ENCODE measurements at places on chromosomes 7 and 10.

DNA sequence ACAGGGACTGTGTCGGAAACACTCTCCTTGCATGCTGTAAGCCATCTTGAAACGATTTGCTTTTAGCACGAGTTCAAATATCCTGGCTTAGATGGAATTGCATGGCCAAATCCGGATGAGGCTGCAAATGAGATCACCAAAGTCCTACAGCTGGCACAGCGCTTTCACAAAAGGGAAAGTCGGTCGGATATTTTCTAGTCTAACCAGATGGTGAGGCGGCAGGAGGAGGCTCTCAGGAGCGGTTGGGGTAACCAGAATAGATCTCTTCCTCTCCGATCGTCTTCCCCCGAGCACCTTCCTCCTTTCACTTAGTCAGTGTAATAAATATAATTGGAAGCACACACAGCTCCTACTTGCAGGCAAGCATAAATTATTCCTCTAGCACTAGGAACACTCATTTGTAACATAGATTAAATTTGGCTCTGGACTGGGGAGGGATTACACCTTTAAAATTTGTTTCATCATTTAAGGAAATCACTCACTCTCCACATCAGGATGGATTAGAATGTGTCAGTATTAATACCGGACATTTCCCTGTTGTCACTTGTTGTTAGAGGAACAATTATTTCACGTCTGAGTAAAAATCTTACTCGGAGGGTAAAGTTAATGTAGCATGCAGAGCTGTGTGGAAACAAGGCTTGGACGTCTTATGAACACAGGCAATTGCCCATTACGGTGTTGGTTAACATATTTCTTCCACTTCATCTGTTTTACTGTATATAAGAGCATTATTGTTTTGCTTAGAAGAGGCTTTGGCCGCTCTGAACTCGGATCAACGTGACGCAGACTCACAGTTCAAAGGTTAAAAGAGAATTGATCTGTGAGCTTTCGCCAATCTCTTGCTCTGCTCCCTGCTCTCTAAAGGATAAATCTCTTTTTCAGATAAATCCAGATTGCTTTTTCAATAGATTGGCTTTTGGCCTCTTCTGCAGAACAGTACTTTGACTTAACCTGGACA lies 857.9 kb downstream of the TYW1 start:
- DNase-seq: no peak

DNA sequence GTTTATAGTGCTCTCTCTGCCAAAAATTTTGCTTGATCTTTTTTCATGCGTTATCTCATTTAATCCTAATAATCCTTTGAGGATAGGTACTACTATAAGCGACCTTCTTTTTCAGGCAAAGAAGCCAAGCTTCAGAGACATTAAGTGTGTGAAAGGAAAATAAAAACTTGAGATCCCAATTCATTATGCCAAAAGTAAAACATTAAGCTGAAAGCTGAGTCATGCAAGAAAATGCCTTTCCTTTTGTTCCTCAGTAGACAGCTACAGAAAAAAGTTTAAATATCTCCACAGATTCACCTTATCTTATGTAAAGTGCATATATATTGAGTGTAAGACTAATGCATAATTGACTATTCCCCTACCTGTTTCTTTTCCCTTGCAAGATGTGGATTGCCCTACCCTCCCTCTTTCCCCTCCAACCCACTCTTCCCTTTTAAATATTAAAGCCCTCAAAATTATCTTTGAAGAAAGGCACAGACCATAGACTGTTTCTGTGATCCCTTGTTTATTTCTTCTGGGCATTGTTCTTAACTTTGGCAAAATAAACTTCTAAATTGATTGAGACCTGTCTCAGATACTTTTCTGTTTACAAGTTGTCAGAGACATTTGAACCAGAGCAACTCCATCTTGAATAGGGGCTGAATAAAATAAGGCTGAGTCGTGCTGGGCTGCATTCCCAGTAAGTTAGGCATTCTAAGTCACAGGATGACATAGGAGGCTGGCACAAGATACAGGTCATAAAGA lies 1139.9 kb upstream of the LRRN3 start:
- no peak for DNase-seq

DNA sequence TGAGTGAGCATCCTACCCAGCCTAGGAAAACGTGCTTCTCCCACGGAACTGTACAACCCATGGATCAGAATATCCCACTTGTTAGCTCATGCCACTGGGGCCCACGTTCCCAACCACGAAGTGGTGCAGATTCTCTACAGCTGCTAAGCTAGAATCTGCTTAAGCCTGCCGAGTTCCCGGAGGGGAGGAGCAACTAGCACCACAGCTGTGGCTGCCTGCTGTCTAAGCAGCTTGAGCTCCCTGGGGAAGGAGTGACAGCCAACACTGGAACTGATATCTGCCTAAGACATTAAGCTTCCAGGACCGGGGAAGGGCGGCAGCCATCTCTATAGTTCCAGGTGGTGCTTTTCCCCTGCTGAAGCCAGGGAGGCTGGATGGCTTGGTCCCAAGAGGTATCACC lies 334.7 kb upstream of the CHRM2 start:
- DNase-seq: no peak

DNA sequence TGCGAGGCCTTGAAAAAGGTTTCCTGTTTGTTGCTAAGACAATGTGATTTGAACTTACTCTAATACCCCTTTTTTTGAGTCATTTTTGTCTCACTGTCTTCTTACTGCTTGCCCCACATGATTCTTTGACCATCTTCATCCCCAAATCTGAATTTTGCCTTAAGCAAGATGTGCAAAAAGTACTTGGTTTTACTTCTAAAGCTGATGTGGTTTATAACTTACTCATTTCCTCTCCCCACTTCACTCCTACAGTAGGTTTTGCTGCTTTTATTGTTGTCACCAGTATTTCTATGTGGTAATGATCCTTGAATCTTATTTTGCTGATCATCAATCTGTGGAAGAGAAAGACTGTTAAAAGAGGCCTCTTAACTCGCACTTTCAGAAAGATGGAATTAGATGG lies 396.4 kb downstream of the SDK1 start:
- no peak for DNase-seq

GRCh38 chr7:66693331-66693730 lies 47.2 kb upstream of the RABGEF1 start:
- no peak for DNase-seq

DNA sequence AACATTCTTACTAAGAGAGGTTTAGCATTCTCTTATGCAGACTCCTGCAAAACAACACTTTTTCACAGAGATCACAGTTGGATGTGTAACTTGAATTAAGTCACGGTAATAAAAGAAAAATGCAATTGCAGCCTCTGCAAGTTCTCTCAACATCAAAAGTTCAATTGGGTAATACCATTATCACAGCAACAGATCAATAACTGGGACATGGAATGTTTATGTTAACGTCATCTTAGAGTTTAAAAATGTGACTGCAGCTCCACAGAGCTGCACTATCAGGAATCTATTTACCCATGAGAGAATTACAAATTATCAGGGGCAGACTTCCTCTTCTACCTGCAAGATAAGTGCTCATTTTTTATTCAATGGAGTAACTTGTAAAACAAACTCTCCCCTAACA lies 86.7 kb downstream of the VSTM4 start:
- no peak for DNase-seq

DNA sequence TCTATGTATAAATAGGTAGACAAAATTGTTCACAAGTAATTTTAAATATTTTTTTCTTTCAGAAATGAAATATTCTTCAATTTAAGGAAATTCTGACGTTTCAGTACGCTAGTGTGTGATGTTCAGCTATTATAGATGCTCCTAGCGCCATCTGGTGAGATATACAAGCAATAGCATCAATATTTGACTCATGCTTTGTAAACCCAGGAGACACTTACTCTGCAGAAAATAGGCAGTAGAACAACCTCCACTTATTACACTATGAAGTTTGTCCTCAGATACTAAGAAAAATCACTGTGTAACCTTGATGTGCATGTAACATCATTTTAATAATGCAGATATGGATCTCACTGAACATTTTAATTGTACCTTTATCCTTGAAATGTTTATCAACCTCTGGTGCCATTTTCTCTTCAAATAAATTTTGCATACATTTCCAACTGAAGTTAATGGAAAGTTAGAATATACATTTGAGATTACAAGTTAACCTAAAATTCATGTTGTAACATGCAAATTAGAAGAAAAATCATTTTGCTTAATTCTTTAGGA lies 151.5 kb upstream of the FAM3C start:
- DNase-seq: peak; percentile 61

DNA sequence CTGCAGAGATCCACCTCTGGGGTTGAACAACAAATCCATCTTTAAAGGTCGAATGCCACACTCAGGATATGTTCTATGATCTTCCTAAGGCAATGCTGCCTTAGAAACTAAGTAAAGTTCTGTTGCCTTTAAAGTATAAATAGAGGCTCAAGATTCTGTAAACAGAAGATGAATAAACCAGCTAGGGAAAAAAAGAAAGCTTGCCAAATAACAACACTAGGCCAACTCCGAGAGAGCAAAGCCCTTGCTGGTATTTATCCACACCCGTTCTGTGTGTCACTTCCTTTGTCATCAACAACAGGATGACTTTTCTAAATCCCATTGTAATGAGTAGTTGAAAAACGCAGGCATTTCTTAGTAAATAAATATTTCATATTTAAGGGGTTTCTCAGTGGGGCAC lies 330.0 kb upstream of the GLI3 start:
- no peak for DNase-seq

DNA sequence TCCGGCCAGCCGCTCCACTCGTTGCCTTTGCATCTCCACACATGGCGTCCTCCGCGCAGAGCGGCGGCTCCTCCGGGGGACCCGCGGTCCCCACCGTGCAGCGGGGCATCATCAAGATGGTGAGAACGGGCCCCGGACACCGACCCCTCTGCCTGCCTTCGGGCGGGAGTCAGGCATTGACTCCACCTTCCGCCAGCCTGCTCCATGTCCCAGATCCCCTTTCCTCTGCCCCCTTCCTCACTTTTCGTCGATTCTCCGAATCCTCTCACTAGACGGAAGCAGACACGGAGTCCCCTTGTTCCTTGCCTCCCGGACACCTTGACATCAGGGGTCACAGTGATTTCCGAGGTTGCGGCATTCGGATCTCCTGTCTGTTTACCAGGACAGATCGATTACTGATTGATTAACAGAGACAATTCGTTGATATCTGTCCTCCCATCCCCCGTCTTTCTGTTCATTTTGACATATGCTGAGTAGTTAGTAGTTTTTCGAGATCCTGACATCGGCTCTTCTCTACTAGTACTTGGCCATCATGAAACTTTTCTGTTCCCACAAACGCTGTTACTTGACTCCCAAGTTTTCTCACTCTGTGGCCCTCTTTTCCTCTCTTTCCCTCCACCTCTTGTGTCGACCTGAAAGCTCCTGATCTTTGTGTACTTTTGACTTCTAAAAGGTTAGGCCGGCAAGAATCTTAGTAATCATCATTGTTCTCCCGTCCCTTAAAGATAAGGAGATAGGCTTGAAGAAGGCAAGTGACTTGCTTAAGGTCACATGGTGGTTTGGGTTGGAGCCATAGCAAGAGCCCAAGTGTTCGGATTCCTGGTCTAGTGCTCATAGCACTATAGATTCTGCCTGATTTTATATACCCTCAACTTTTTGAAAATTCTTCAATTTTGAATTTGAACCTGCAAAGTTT lies 597 bp downstream of the SND1 start:
- no peak for DNase-seq

- DNase-seq: no peak
These were observed 25.0 kb downstream of the MICALL2 start for GRCh38 chr7:1434165-1434718.

GRCh38 chr7:20964281-20964918 lies 177.7 kb upstream of the SP8 start:
- DNase-seq: peak; percentile 87

DNA sequence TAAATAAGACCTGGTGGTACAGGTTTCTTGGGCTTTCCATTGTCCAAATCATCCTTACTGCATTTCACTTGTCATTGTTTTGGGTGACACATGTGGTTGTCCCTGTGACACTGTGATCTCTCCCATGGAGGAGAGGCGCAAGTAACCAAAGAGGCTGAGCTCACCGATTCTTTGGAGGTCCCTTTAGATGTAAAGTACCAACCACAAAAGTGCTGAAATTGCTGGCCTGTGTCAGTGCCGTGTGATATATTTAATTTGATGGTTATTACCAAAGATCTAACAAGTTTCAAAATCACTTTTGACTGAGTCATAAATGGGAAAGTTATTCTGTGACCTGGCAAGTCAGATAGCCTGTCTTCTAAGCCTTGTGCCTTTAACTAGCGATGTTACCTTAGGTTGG lies 19.4 kb downstream of the MCM10 start:
- DNase-seq: no peak

GRCh38 chr7:63030061-63030460 lies 968.6 kb upstream of the ZNF722 start:
- DNase-seq: no peak

- no peak for DNase-seq
These were observed 43.8 kb downstream of the CYTH3 start for GRCh38 chr7:6228361-6229229.

Measured in NCI-H774 (cell line).